ENCODE measurements at places on chromosomes 16 and 17. TPM values are rescaled to one million over a fixed set of nuclear protein-coding genes. Genes with fewer than 3 reads are reported as not detected.

The CFAP97D1 gene
- total RNA-seq, result not detected

The ZCCHC14 gene
- total RNA-seq, result 15.9 TPM

The KRT28 gene
- not detected for total RNA-seq

The PRAC1 gene
- total RNA-seq, result not detected

The AOC2 gene
- 0.80 TPM for total RNA-seq

The GRB7 gene
- 0.07 TPM for total RNA-seq

The HLF gene
- total RNA-seq, result under 0.01 TPM

The SLC16A6 gene
- 0.40 TPM for total RNA-seq

The AIPL1 gene
- total RNA-seq, result not detected

The BAIAP3 gene
- 0.53 TPM for total RNA-seq

The UBE2O gene
- 34.3 TPM for total RNA-seq

The CDK5R1 gene
- 2.1 TPM for total RNA-seq

The MEIOB gene
- total RNA-seq, result 0.14 TPM

The FAM171A2 gene
- total RNA-seq, result 3.8 TPM

The ABCC3 gene
- 3.9 TPM for total RNA-seq

The TBC1D3G gene
- total RNA-seq, result not detected

The ALOX15 gene
- total RNA-seq, result not detected

Measured in thoracic aorta endothelial cell (primary cell).